ENCODE measurements at places on chromosomes 11 and 22. TPM values are rescaled to one million over a fixed set of nuclear protein-coding genes. Genes with fewer than 3 reads are reported as not detected.

- peaks cover 1% of the 10 kb centered on the region for H3K36me3 ChIP-seq
- no peaks in the 10 kb centered on the region for H3K27me3 ChIP-seq
- H3K4me3 ChIP-seq, result no peak overlapping the region
- no peaks in the 10 kb centered on the region for H3K4me1 ChIP-seq
- no peak overlapping the region for H3K27ac ChIP-seq
- no peak for DNase-seq
Measured at GRCh38 chr11:73465023-73465675, 89.0 kb downstream of the RELT start.

- no peak overlapping the region for H3K27ac ChIP-seq
- H3K27me3 ChIP-seq, result no peaks in the 10 kb centered on the region
- DNase-seq, result peak; percentile 28
Measured at GRCh38 chr11:71286701-71287643, 34.6 kb upstream of the SHANK2 start.

GRCh38 chr11:69326622-69327219 lies 32.8 kb downstream of the MYEOV start:
- no peak overlapping the region for H3K4me3 ChIP-seq
- H3K27ac ChIP-seq, result no peak overlapping the region
- peak; percentile 6 for DNase-seq
- H3K36me3 ChIP-seq, result no peaks in the 10 kb centered on the region
- H3K27me3 ChIP-seq, result 0 out of 2 replicates have a peak, but pooled peaks cover 2% of the 10 kb centered on the region

- DNase-seq, result peak; percentile 81
- H3K36me3 ChIP-seq, result peaks cover 12% of the 10 kb centered on the region
- no peaks in the 10 kb centered on the region for H3K4me1 ChIP-seq
- no peak overlapping the region for H3K27ac ChIP-seq
Measured at GRCh38 chr22:32325811-32326237, 31.8 kb upstream of the RFPL3 start.

GRCh38 chr11:113316256-113316655 lies 1.9 kb downstream of the TTC12 start:
- no peaks in the 10 kb centered on the region for H3K4me1 ChIP-seq
- peaks cover 33% of the 10 kb centered on the region for H3K36me3 ChIP-seq
- no peak for DNase-seq
- H3K4me3 ChIP-seq, result no peak overlapping the region
- no peaks in the 10 kb centered on the region for H3K27me3 ChIP-seq

DNA sequence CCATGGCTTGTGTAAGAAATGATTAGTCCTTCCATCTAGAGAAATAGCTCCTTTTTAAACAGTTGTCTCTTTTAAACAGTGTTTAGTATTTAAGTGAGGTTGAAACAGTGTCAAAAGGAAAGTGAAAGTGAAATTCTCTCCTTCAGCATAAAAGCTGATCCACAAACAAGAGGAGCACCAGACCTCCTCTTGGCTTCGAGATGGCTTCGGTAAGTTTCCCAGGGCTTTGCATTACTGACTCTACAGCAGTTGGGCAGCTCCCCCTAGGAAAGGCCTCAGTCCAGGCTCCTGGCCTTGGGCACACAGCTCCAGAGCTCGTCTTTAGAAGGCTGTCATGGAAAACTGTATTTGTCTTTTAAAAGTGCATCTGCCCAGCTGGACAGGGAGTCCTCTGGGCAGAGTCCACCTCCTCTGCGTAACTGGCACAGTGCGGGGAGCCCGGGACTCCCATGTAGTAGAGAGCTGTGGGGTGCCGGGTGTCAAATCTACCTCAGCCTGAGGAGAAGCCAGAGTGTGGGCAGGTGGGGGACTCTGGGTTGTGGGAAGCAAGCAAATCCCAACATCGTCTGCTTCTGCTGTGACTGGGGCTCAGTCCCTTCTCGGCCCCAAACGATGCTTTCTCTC lies at the start of gene PLAAT4:
TSS of gene PLAAT4 (plus strand) at position 140 of the 624 bp plus-strand sequence. CDS start at position 201, 61 bp downstream.
- no peak within 1 kb of the TSS for H3K4me3 ChIP-seq
- H3K27ac ChIP-seq, result no peak within 1 kb of the TSS
- H3K4me1 ChIP-seq, result peaks cover 6% of the 10 kb centered on the region
- 0 out of 2 replicates have a peak, but pooled peaks cover 2% of the 10 kb centered on the region for H3K27me3 ChIP-seq
- DNase-seq, result no peak

GRCh38 chr11:2461253-2461955 lies 16.6 kb downstream of the KCNQ1 start:
- no peaks in the 10 kb centered on the region for H3K36me3 ChIP-seq
- no peak for DNase-seq
- H3K27me3 ChIP-seq, result peaks cover 5% of the 10 kb centered on the region
- H3K27ac ChIP-seq, result no peak overlapping the region

DNA sequence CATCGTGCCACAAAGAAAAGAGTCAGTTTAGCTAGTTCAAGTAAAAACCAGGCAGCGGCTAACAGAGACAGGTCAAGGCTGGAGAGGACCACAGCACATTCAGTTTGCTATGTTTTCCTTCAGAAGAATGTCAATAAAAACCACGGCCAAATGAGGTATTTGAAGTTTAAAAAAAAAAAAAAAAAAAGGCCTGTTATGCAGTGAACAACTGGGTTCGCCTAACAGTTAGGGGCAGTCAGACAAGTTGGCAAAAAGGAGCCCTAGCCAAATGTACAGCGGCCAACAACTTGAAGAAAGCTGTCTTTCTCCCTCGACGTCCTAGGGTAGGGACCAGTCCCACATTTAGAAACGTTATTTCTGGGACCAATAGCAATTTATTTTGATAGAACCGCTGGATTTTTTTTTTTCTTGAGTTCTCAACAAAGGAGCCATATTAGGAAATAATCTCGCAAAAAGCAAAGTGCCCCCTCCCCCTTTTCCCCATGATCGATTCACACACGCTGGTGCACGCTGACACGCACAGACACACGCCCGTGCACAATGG lies 237.8 kb downstream of the TTC28 start:
- H3K4me3 ChIP-seq, result peak overlapping the region; percentile 73
- no peak for DNase-seq
- H3K27me3 ChIP-seq, result no peaks in the 10 kb centered on the region
- no peaks in the 10 kb centered on the region for H3K36me3 ChIP-seq

- H3K36me3 ChIP-seq, result no peaks in the 10 kb centered on the region
- H3K27ac ChIP-seq, result no peak overlapping the region
- H3K27me3 ChIP-seq, result no peaks in the 10 kb centered on the region
- H3K4me3 ChIP-seq, result no peak overlapping the region
- no peaks in the 10 kb centered on the region for H3K4me1 ChIP-seq
Measured at GRCh38 chr11:17601676-17602075, 54.6 kb downstream of the OTOG start.

DNA sequence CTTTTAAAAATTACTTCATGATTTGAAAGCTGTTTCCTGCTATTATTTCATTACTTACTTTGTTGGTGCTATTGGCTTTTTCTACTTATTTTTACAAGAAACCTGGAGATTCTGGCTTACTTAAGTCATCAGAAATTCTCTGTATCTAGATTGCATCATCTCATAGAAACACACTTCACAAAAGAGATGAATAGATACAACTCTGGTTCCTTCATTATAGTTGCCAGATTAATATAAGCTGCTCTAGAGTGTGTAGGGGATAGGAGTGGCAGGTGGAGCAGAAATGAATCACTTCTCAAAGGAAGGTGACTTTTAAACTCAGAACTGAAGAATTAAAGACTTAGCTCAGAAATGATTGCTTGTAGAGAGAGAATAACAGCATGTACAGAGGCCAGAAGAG lies 20.0 kb downstream of the CYP2R1 start:
- no peaks in the 10 kb centered on the region for H3K27me3 ChIP-seq
- no peaks in the 10 kb centered on the region for H3K4me1 ChIP-seq
- no peak overlapping the region for H3K4me3 ChIP-seq
- H3K27ac ChIP-seq, result no peak overlapping the region

DNA sequence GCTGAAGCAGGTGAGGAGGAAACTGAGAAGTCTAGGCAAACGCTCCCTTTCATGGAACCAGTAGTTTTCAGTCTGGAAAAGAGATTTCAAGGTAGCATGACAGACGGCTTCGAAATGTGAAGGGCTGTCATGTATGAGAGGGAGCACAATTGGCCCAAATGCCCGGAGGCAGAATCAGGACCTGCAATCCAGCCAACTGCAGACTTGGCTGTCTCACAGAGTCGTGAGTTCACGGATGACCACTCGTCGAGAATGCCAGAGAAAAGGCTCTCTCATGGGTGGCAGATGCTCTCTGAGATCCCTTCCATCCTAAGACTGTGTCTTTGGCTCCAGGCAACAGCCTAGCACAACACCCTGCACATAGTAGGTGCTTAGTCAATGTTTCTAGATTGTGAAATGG lies 134.8 kb downstream of the DSCAML1 start:
- no peaks in the 10 kb centered on the region for H3K4me1 ChIP-seq
- H3K4me3 ChIP-seq, result no peak overlapping the region
- DNase-seq, result no peak
- H3K36me3 ChIP-seq, result no peaks in the 10 kb centered on the region
- no peak overlapping the region for H3K27ac ChIP-seq

DNA sequence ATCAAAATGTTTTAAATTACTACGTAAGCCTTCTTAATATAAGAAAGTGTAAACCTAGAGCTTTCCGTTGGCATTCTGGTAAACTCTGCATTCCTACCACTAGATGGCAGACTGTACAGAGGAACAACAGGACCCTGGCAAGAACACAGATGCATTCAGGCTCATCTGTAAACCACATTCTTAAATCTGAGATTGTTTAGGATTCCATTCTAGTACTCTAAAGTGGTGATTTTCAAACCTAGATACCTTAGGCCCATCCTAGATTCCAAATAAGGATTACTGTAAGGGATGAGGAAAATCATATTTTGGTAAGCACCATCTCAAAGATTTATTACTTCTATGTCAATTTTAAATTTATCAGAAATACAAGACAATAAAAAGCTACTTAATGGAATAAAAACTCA lies 26.9 kb downstream of the PICALM start:
- no peak overlapping the region for H3K27ac ChIP-seq
- DNase-seq, result peak; percentile 62
- H3K4me1 ChIP-seq, result no peaks in the 10 kb centered on the region
- no peak overlapping the region for H3K4me3 ChIP-seq
- H3K27me3 ChIP-seq, result no peaks in the 10 kb centered on the region

DNA sequence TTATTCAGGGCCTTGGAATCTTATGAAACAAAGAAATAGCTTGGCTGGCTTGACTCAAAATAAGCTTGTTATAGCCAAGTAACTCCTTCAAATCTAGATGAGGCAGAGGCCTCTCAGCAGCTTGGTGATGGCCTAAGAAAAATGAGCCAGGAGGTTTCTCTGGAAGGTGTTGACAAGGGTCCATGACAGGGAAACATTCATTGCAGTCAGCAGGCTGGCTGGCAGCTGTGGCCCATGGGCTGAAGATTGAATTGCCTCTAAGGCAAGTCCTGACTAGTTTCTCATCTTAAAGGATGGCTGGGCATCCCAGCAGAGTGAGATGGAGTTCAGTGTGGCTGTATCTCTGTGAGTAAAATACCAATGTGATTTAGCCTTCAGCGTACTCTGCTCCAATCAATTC lies 441.0 kb downstream of the NELL1 start:
- H3K27me3 ChIP-seq, result no peaks in the 10 kb centered on the region

DNA sequence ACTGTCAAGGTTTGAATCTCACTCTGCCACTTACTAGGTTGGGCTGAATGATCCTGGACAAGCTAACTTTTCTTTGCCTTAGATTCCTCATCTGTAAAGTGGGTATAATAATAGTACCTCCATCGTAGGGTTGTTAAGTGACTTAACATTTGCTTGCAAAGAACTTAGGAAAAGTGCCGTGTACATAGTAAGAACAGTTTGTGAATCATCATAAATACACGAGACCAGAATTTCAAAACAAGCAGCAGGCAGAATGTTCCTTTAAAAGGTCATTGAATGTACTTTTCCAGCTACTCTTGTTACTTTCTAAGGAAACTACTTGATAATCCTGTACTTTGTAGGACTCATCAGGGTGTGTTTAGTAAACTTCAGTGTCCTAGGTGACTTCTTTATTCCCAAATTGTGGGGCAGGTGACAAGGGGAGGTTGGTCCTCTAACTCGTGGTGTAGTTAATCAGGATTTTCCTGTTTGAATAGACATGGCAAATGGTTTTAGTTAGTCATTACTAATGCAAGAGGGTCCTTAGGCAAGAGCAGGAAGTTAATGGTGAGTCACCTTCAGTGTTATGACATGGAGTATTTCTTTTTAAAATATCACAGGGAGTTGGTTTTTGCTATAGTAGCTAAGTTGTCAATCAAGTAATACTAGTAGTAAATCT lies 67.9 kb downstream of the YAP1 start:
- H3K27ac ChIP-seq, result no peak overlapping the region
- peaks cover 18% of the 10 kb centered on the region for H3K36me3 ChIP-seq
- H3K4me3 ChIP-seq, result no peak overlapping the region

- no peaks in the 10 kb centered on the region for H3K27me3 ChIP-seq
- H3K27ac ChIP-seq, result no peak overlapping the region
- no peaks in the 10 kb centered on the region for H3K4me1 ChIP-seq
- H3K4me3 ChIP-seq, result no peak overlapping the region
- DNase-seq, result no peak
Measured at GRCh38 chr11:58856806-58857205, 12.3 kb upstream of the GLYATL2 start.

DNA sequence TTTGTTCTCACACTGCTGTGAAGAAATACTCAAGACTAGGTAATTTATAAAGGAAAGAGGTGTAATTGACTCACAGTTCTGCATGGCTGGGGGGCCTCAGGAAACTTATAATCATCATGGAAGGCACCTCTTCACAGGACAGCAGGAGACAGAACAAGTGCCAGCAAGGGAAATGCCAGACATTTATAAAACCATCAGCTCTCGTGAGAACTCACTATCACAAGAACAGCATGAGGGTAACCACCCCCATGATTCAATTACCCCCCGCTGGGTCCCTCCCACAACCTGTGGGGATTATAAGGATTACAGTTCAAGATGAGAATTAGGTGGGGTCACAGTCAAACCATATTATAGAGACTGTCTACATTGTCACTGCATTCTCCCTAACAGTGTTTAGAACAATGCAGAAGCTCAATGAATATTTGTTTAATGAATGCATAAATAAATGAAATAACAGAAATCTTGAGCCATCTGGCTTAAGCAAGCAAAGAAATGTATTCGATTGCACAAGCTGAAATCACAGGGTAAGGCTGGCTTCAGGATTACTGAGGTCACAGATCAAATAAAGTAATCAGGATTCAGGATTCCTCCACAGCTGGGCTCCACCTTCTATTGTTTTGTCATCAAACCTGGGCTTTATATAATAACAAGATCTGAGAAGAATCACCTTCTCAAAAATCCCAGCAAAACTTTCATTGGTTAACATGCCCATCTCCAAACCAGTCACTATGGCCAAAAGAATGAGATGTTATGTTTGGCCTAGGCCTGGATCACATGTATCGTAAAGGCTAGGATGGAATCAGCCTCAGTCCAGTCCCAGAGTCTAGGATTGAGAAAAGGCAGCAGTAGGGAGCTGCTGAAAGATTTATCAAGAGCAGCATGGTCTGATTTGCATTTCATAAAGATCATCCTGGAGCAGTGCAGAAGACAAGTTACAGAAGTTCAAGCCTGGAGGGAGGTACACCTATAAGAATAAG lies 137.8 kb upstream of the UBASH3B start:
- no peak for DNase-seq
- no peak overlapping the region for H3K27ac ChIP-seq
- no peak overlapping the region for H3K4me3 ChIP-seq
- no peaks in the 10 kb centered on the region for H3K36me3 ChIP-seq

The MMP27 gene
- total RNA-seq, result not detected

The CNIH2 gene
- total RNA-seq, result 11.8 TPM

The RAB36 gene
- 1.4 TPM for total RNA-seq

The KRTAP5-3 gene
- not detected for total RNA-seq

The HINFP gene
- 42.4 TPM for total RNA-seq

The TPBGL gene
- 0.64 TPM for total RNA-seq

The OR10D3 gene
- total RNA-seq, result not detected

The ACR gene
- not detected for total RNA-seq

The CD3D gene
- not detected for total RNA-seq

The NRGN gene
- total RNA-seq, result 7.0 TPM

The DCDC1 gene
- 0.22 TPM for total RNA-seq

The SCUBE2 gene
- total RNA-seq, result 1.6 TPM

The CARD18 gene
- total RNA-seq, result not detected

The KLHL35 gene
- 0.72 TPM for total RNA-seq

The ZC3H7B gene
- total RNA-seq, result 69.3 TPM

The APOL6 gene
- 0.07 TPM for total RNA-seq
